ENCODE measurements at places on chromosomes 13 and 19.

- no peak for DNase-seq
These were observed 28.4 kb upstream of the ISYNA1 start for GRCh38 chr19:18466354-18466753.

- DNase-seq = no peak
These were observed 49.4 kb upstream of the INTS6 start for GRCh38 chr13:51502153-51502651.

- DNase-seq = peak; percentile 11
These were observed 814 bp downstream of the NBEA start for GRCh38 chr13:34942732-34943435.

GRCh38 chr13:48233046-48233888 lies at the start of gene ITM2B:
TSS of gene ITM2B (plus strand) at chr13:48233206. CDS start at chr13:48233361, 155 bp downstream.
- peak; percentile 77 for DNase-seq

- peak; percentile 27 for DNase-seq
These were observed 49.8 kb downstream of the KATNAL1 start for GRCh38 chr13:30257468-30258099.

DNA sequence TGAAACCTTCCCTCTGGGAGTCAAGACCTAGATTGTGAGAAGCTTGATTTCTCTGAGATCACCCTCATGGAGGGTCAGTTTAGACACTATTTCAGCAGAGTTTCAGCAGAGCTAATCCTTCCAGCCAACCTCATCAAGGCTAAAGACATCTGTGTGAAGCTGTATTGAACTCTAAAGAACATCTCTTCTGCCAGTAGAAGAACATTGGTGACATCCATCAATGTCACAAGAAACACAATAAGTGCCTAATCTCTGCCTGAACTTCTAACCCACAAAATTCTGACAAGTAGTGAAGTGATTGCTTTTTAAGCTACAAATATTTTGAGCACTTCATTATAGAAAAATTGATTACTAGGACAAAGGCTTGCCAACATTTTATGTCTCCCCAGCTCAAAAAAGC lies 475.8 kb upstream of the PCDH20 start:
- DNase-seq = no peak

GRCh38 chr19:46719629-46720502 lies 3.0 kb upstream of the PRKD2 start:
- DNase-seq = no peak

GRCh38 chr13:83995930-83996329 lies 113.7 kb upstream of the SLITRK1 start:
- no peak for DNase-seq

- DNase-seq = no peak
These were observed 25.5 kb upstream of the ZNF562 start for GRCh38 chr19:9700229-9700981.

DNA sequence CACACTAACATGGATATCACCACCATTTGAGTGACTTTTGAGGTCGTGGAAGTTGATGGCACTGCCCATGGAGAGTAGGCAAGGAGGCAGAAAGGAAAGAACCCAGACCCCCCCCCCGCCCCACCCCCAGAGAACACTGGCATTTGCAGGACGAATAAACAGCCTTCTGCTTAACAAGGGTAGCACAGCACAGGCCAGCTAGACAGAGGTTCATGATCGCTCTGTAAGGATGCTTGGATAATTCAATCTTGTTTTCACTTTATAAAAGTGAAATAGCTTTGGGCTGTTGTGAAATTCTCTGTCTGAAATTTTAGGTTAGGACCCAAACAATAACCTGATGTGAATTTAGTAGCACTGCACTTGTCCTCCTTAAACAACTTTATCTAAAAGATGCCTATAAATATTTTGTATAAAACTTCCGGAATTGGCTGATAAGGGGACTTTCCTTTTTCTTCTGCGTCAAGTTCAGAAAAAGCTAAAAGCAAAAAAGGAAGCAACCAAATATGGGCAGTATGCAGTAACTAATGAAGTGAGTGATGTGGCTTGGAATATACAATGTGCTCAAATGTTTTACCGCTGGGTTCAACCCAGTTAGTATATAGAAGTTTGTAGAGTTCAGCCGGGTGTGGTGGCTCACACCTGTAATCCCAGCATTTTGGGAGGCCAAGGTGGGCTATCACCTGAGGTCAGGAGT lies 163.7 kb downstream of the SHISA2 start:
- DNase-seq = no peak

- no peak for DNase-seq
These were observed 31.9 kb downstream of the ANKRD10 start for GRCh38 chr13:110882972-110883371.

GRCh38 chr19:35797663-35798062 lies 15.0 kb downstream of the PRODH2 start:
- no peak for DNase-seq

DNA sequence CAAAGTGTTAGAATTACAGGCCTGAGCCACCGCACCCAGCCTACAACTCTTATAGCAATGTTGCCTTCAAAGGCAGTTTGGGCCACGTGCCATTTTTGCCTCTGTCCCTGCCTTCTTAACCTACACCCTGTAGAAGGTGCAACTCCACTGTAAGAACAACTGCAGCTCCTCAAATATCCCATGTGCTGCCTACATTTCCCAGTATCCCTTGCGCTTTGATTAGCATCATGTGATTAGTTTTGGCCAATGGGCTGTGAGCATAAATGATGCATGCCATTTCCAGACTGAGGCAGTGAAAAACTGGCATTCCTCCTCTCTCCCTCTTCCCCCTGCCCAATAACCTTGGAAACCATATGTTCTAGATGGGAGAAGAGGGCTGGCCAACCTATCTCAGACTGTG lies 75.2 kb upstream of the MRI1 start:
- DNase-seq = peak; percentile 47

- DNase-seq = no peak
These were observed 55.5 kb downstream of the CYSLTR2 start for GRCh38 chr13:48709213-48709612.

- no peak for DNase-seq
These were observed 103.9 kb downstream of the DOCK9 start for GRCh38 chr13:98874029-98874397.

DNA sequence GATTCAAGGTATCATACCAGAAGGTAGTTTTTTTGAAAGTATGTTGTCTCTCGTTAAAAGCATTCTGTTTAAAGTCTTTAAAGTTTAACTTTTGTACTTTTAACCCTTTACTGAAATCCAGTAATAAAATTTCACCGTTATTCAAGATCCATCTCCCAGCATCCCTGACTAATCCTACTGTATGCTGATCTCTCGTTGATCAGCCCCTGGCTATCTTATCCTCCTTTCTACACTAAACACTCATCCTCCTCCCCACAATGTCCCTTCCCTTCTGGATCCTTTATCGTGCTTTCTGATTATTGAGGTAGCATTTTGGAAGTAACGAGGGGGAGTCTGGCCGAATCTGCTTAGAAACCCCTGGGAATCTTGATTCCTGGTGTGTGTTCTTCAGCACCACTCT lies 1.3 kb downstream of the TPP2 start:
- DNase-seq = no peak

DNA sequence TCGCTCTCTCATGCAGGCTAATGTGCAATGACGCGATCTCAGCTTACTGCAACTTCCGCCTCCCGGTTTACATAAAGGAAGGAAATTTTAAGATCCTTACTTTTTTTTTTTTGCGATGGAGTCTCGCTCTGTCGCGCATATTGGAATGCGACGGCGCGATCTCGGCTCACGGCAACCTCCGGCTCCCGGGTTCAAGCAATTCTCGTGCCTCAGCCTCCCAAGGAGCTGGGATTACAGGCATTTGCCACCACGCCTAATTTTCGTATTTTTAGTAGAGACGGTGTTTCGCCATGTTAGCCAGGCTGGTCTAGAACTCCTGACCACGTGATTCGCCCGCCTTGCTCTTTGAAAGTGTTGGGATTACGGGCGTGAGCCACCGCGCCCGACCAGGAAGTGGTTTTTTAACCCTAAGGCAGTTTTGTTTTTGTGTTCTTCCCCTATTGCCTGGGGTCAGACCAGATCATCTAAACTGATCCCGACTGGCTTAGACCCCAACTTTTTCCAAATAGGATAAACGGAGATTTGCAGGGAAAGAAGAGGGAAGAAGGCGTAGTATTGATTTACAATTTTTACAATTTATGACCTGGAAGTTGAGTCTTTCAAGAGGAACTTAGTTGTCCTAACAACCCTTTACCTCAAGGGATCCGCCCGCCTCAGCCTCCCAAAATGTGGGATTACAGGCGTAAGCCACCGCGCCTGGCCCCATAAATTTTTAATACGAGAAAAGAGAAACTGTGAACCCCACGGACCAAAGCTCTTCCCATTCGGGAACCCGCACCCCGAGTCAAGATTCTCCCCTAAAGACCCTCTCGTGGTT lies 142.0 kb downstream of the ZNF737 start:
- DNase-seq = peak; percentile 24

DNA sequence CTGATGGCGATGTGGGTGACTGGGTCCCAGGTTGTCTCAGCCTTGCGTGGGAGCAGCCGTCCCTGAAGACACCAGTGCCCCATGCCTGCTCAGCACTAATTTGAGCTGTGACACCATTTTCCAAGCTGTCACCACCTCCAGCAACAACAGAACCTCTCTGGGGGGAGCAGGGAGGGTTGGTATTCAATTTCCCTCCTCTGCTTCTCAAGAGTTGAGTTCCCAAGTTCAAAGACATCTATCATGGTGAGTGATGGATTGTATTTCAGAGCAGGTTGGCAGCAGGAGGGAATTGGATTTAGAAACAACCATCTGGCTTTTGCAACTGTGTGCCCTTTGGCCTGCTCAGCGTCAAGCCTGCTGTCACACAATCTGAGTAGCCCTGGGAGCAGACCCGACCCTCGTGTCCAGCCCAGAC lies 46.9 kb upstream of the UQCRFS1 start:
- no peak for DNase-seq

DNA sequence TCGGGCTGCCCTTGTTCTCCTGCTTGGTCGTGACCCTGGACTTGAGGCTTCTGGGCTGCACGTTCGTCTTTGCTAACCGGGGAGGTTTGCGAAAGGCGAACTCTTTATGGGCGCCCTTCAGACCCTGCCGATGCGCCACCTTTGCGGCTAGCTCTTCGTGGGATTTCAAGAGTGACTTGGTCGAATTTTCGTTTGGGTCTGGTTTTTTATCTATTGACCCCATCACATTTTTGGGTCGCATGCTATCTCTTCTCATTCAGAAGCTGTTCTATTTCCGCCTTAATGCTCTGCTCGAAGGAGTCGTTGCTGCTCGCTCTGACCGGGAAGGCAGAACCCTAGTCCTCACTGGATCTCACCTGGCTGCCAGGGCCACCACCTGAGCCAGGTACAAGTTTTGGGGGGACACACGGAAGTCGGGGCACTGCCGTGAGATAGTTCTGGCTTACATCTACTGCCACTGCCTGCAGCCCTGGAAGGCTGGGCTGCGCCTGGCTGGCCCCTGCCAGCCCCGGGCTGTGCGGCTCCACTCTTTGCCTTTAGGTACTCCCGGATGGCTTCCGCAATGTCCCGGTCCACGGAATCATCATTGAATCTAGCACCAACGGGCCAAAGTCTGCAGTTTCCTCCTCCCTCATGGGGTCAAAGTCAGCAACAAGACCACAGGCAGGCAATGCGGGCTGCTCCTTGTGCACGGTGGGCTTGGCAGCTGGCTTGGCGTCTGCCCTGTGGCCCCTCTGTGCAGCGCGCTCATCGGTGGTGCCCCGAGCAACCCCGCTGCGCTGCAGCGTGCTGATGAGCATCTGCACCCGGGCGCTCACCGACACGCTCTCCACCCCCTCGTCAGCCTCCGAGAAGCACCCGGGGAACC lies 16.2 kb downstream of the RB1 start:
- no peak for DNase-seq

- DNase-seq = no peak
These were observed 15.0 kb upstream of the DHRS12 start for GRCh38 chr13:51818781-51819511.

- no peak for DNase-seq
These were observed 12.9 kb downstream of the NOVA2 start for GRCh38 chr19:45960595-45961235.

All from germinal center (tissue), 1 donor.